Right cardiac atrium (tissue), 5 donors: ENCODE measurements at places on chromosomes 6 and 20. TPM values are rescaled to one million over a fixed set of nuclear protein-coding genes. Genes with fewer than 3 reads are reported as not detected.

ARFGEF3 gene
- 1.5 TPM for total RNA-seq

HTR1E gene
- not detected for total RNA-seq

WDR27 gene
- 9.6 TPM for total RNA-seq

RFX6 gene
- not detected for total RNA-seq

TBXT gene
- not detected for total RNA-seq

GRM1 gene
- total RNA-seq, result 0.29 TPM

IL20RA gene
- total RNA-seq, result 2.5 TPM

RBM24 gene
- 196 TPM for total RNA-seq

FBXO30 gene
- total RNA-seq, result 13.4 TPM

KIF25 gene
- not detected for total RNA-seq

SEC63 gene
- total RNA-seq, result 100 TPM

PPP1R16B gene
- total RNA-seq, result 9.1 TPM

KCNQ5 gene
- total RNA-seq, result 0.20 TPM

DNA sequence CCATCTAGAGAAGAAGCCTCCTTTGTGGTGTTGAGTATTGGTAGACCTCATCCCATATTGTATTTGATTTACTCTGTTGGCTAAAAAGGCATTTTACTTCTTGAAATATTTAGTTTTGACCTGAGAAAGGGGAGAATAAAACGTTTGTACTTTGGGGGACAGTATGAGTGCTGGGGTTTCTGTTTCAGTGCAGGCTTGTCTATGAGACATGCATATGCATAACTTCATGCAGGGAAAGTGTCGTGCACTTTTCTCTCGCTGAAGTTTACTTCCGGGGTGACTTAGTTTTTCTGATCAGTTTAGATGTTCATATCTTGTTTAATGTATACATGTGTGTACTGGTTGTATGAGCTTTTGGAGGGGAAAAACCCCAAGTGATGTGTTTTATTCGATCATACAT is 59.5 kb downstream of the UTRN start:
- no peak for DNase-seq

DNA sequence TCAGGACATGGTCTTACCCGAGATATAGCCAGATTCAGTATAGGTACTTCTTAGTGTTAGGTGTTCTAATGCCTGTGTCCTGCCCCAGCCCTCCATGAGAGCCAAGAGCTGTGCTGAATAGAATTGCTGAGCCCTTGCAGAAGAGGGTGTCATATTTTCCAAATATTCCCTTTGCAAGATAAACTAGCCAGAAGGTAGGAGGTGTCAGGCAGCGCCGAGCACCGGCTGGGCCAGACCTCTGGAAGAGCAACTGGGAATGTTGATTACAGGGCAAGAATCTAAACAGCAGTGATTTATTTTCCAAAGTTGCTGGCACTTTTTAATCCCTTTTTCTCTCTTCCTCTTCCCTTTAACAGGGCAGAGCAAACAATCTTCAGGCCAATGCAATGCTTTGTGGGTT is 37.1 kb upstream of the EZR start:
- DNase-seq, result no peak

GRCh38 chr20:17227219-17227575 is 357 bp downstream of the PCSK2 start:
- peak; percentile 25 for DNase-seq

DNA sequence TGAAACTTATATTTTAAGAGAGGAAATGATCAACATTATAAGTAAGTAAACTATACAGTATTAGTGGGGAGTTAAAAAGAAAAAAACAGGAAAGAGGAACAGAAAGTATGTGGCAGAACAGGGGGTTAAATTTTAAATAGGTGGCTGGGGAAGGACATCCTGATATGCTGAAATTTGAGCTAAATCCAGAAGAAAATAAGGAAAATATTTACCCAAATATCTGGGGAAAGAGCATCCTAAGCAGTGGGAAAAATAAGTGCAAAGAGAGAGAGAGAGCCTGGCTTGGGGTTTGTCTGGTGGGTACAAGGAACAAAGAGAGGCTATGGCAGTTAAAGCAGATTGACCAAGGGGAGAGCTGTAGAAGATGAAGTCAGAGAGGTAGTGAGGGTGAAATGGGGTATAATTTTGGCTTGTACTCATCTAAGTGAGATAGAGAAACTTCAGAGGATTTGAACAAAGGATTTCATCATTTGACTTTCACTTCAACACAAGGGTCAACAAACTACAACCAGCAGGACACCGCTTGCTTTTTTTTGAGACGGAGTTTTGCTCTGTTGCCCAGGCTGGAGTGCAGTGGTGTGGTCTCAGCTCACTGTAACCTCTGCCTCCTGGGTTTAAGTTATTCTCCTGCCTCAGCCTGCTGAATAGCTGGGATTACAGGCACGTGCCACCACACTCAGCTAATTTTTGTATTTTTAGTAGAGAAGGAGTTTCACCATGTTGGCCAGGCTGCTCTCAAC is 328.4 kb upstream of the CNR1 start:
- no peak for DNase-seq

DNA sequence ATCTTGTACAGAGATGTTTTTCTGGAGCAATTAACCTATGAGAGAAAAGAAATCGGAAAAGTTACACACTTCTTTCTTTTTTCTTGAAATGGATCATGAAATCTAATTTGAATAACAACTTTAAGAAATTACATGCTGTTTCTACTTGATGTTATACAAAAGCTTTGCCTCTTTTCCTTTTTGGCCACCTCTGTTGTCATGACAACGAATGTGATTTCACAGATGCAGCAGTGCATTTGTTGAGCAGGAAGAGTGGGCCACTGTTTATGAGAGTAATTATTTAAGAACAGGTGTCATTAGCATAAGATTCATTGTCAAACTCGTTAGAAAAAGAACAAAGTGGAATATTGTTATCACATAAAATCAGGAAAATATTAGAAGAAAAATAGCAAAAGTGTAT is 148.3 kb upstream of the IMPG1 start:
- DNase-seq, result no peak

- no peak for DNase-seq
These were observed 419.2 kb upstream of the MMS22L start for GRCh38 chr6:97702248-97702647.

GRCh38 chr6:33638556-33638955 is 17.4 kb downstream of the ITPR3 start:
- no peak for DNase-seq

DNA sequence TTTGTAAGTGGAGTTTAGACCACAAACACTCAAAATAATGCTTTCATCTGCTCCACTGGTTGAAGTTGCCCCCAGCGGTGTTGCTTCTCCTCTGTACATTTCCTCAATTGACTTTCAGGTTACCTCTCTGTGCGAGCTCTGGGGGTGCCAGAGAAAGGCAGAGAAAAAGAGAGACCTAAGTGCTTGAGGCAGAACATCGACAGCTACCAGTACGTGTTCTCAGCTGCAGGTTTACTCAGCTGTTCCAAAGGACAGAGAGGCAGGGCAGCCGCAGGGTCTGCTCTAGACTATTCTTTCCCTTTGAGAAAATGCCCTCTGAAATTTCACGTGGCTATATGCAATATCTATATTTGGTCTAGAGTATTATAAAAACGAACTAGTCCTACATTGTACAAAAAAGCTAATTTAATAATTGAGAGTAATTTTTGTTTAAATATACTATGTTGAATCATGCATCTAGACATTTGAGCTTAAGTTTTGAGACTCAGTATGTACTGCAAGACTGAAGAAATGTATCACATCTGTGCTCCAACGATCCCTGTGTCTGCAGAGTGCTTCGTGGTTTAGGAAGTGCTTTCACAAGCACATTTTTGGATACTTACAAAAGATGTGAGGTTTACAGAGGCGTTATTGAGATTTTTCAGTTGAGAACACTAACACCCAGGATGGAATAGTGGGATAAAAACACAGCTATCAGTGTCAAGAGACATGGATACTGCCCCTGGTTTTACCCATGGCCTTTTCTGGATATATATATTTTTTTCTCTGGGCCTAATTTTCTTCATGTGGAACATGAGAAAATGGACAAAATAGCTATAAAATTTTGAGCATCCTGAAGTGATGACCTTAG is 453.6 kb upstream of the FLRT3 start:
- DNase-seq, result no peak

DNA sequence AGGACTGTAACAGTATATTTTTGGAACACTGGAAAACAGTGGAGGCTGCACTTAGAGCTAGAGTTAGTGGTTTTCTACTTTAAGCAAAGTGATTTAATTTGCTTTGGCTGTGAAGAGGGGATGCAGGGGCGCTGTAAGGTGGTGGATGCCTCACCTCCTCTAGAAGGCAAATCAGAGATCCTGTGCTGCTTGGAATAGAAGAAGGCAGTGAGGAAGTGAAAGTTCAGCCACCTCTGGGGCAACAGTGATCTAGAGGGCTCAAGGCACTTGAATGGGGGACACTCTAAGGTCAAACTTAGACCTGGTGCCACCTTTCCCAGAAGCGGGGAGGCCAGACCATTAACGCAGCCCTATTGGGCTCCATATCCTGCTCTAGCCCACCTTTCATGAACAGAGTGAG is 19.0 kb upstream of the SNRPB2 start:
- no peak for DNase-seq

DNA sequence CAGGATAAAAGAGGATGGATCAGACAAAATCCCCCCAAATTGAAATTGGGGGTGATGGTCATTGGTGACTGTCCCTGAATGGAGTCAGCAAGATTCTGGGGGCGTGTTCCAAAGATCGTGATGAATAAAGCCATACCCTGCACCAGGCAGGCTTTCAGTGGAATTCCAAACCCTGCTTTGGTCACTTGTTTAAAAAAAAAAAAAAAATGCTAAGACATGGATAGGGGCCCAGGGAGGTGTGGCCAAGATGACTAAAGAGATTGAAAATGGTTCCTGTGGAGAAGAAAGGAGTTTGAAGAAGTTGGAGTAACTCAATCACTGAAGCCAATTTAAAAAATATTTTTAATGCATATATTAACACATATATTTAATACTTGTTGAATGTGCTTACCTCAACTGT is 161.4 kb upstream of the KCNG1 start:
- DNase-seq, result no peak

- no peak for DNase-seq
These were observed 551.7 kb upstream of the GJE1 start for GRCh38 chr6:141580988-141581552.

DNA sequence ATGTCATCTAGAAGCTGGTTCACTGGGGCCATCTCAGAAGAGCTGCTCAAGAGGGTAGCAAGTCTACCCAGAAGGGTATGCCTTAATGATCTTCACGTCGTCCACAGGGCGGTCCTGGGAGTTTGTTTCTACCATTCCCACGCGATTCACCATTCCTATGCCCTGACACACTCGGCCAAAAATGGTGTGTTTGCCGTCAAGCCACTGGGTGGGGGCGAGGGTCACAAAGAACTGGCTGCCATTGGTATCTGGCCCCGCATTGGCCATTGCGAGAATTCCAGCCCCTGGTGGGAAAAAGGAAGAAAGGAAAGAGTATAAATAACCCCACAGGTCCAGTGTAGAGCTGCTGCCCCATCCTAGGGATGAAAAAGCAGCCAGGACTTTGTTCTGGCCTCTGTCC is 16.5 kb upstream of the CPNE5 start:
- DNase-seq, result no peak

- DNase-seq, result peak; percentile 79
These were observed 152.0 kb downstream of the TSHZ2 start for GRCh38 chr20:53124075-53124551.

DNA sequence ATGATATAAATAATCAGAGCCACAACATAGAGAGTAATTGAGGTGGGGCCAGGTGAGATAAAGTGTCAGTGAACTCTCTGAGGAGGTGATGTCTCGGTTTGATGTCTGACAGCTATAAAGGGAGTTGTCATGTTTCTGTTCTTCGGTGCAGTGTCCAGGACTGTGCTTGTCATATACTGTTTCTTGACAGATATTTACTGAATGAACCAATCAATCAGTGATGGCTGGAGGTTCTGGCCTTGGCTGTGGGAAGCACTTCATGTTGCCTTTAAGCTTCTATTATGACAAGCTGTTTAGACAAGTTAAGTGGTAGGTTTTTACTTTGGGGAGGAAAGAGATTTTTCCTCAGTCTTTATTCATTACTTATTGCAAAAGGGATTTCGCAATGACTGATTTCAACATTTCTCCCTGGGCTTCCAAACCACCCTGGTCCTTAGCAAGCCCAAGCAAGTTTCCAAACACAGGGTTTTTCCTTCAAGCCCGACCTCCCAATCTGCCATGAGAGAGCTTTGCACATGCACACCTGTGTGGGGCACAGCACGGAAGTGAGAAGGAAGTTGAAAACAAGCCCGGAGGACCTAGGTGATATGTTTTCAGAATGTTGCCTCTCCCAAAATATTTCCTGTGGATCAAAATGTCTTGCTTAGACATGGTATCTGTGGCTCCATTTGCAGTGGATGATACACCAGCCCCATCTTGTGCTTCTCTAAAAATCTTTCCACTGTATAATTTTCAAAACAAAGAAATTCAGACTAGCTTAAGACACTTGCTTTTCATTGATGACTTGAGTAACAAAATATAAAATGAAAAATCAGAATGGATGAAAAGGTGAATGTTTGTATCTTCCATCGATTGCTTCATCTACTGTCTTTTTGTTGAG is 567.3 kb upstream of the BTBD3 start:
- DNase-seq, result no peak

DNA sequence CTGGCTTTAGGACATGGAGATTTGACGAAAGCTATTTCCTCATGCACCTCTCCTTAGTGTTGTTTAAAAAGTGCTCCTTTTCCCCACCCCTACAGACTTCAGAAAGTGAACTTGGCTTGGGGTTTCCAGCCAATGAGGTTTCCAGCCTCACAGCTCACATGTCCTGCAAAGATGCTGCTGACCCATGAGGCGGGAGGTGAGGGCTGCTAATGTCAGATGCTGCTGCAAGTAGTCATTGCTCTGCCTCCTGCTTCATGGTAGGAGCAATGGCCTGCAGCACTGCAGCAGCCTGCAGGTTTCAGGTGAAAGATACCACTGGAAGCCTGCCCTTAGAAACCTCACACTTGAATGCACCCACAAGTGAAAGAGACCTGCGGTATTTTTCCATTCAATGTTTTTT is 112.8 kb downstream of the LAMP5 start:
- no peak for DNase-seq

DNA sequence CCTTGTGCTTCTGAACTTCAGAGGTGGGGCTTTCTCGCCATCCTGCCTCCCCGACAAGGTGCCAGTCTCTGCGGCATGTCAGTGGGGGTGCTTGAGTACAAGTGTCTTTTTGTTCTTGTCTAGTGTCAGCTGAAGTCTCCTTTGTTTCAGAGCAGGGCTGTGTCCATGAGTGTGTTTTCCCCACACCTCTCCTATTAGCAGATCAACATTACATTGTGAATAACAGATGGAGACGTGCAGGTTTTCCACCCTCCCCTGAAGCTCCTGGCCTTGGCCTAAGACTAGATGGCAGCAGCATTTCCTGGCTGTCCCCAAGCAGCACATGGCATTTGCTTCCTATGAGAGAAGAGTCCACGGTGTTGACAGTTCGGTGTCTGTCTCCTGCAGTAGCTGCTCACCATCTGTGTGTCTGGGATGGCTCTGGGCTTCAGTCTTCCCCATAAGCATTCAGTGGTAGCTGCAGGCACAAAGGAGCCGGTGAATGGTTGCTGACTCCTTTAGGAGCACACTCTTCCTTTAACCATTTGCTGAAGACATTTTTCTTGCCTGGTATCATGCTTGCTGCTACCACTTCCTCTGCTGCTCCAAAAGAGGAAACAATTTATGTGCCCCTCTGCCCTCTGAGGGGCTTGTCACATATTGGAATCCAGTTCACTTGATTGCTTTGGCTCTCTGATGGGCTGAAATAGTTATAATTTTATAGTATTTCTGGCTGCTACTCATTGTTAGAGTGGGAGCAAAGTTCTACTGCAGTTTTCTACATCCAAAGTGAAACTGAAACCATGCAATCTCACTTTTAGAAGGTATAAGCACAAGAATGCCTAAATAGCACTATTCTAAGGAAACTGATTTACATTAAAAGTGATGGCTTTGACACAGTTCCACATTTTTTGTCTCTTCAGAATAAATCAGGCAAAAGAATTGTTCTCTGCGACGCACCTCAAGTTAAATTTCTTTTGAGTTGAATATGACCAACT is 913.0 kb downstream of the C6orf118 start:
- DNase-seq, result no peak
